ENCODE measurements at places on chromosomes 6 and 20.

DNA sequence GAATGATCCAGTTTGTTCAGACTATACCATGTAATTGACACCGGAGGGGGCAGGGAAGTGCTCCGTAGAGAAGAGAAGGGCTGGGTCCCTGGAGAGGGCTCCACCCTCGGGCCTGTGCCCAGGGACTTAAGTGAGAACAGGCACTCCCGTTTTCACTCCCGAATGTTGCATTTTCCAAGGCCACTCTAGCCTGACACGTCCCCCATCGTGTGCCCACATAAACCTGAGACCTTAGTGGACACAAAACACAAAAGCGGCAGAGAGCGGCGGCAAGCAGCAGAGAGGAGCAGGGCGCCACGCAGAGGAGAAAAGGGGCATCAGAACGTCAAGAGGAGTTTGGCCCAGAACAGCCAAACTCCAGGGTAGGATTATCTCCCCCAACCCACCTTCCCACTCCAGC lies 1405.1 kb downstream of the GRIK2 start:
- DNase-seq = no peak

DNA sequence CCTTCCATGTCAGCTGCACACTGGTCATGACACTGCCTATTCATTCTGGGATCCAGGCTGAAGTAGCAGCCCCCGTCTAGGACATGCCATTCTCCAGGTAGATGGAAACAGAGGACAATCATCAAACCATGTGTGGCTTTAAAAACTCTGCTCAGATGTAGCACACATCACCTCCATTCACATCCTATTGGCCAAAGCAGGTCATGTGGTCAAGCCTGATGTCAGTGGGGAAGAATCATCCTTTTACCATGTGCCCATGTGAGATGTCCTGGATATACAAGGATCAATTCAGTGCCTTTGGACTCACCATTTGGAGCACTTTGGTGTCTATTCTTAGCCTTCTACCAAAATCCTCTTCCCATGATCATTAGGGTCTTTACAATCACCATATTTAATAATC lies 99.5 kb downstream of the CDC5L start:
- DNase-seq = no peak

DNA sequence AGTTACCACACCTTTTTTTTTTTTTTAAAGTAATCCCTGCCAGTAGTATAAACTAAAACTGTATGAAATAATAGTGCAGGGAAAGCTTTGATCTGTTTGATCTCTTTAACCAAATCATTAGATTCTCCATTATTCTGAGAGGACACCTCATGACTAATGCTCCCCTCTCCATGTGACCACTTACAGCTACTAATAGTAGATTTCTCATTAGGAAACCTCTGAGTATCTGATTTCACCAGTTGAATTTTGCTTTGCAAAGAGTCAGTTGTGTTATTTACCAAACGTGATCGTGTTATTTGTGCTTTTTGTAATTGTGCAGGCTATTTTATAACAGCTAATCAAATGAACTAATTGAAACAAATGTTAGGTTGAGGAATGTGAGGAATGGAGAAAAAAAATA lies 12.5 kb downstream of the CASP8AP2 start:
- no peak for DNase-seq

- DNase-seq = no peak
Observed at GRCh38 chr6:115004204-115004603, 661.4 kb upstream of the HS3ST5 start.

DNA sequence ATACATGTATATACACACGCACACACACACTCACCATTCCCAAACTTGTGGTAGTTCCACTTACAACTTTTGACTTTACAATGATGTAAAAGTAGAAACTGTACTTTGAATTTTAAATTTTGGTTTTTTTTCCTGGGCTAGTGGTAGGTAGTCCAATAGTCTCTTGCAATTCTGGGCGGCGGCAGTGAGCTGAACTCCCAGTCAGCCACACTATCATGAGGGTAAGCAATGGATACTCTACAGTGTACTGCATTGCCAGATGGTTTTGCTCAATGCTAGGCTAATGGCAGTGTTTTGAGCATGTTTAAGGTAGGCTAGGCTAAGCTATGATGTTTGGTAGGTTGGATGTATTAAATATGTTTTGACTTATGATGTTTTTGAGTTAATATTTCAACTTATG lies 136.2 kb upstream of the GPR6 start:
- no peak for DNase-seq

DNA sequence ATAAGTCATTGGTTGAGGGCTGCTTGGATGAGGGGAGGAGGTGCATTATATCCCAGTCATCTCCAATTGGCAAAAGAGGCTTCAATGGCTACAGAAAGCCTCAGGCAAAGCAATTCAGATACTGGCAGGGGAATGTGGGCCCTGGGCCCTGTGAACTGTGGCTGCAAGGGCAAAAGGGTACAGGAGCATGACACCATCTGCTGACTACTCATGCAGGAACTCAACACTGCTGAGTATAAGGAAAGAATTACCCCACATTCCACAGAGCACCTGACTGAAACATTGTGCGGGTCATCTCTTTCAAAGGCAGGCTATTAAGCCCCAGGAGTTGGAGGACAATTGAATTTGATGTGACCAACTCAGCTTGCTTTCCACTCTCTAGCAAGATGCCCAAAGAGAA lies 92.1 kb upstream of the SPTLC3 start:
- DNase-seq = no peak

GRCh38 chr6:45714741-45715507 lies 300.7 kb downstream of the CLIC5 start:
- peak; percentile 25 for DNase-seq

GRCh38 chr6:116408491-116408890 lies 37.7 kb downstream of the DSE start:
- no peak for DNase-seq

DNA sequence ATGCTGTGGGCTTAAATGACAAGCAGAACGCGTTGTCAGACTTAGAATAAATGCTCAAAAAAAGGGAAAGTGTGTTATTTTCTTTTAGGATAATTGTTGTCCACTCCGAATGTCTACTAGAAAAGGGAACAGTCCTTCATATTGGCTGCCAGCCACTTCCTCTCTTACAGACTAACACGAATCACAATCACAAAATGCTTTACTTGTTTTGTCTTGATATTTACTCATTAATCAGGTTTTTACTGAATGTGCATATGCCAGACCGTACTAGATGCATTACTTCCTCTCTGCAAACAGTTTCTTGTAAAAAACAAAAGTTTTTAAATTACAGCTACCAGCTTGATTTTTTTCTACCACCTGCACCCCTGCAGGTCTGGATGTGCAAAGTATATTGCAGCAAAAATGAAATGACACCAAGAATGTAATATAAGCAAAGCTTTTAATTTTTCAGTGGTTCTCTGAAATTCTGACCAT lies 821 bp downstream of the DHX35 start:
- no peak for DNase-seq

DNA sequence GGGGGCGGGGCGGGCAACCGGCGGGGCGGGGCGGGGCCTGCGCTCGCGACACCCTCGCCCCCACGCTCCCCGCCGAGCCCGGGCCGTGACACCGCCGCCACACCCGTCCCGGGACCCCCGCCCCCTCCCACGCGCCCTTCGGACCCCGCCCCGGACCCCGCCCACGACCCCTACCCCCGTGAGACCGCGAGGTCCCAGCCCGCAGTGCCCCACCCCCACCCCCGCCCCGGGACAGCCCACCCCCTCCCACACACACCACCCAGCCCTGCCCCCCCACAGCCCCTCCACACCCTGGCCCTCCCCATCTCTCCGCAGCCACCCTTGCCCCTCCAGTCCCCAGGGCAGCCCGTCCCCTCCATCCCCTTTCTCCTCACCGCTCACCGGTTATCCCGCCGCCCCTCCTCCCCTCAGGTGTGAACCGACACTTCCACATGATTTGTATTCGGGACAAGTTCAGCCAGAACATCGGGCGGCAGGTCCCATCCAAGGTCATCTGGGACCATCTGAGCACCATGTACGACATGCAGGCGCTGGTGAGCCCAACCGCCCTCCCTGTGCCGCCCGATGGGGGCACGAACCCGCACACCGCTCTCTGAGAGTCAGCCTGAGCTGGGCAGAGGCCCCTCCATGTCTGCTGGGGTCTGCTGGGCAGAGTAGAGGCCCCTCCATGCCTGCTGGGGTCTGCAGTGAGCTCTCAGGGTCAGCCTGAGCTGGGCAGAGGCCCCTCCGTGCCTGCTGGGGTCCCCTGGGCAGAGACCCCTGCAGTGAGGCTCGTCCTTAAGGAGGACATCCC lies 622 bp downstream of the MRGBP start:
- DNase-seq = no peak

DNA sequence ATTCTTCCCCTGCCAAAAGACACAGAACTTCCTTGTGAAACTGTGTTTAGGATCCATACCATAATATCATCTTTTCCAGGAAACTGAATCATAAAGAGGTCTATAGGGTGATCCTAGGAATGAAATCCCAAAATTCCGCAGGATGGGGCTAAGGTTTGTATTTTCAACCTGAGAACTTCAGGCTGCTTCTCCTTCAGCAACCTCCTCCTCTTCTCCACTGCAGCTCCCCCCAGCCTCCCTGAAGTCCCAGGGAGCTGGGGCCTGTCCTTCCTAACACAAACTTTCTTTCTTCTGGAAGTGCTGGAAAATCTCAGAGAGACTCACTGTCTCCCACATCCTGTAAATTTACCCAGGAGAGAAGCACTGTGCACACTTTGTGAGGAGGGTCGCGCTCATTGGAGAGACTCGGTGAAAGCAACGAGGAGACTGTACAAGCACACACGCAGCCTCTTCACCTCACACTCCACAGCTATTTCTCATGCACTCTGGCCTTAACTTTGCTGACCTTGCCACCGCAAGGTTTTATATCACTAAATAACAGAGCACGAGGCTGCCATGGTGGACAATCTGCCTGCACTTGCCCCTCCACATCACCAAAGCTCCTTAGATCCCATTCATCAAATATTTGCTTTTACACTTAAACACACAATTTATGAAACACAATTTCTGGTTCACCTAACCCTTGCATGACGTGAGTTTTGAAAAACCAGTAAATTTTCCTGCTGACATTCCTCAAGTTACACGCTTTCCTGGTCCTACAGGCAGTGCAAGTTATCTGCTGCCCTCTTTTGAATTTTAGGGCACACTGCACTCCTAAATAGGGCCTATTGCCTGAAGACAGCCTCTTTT lies 14.3 kb downstream of the ID4 start:
- no peak for DNase-seq

- DNase-seq = no peak
Observed at GRCh38 chr20:23856736-23857135, 22.8 kb downstream of the CST5 start.

- no peak for DNase-seq
Observed at GRCh38 chr20:16387666-16388065, 185.6 kb downstream of the KIF16B start.

DNA sequence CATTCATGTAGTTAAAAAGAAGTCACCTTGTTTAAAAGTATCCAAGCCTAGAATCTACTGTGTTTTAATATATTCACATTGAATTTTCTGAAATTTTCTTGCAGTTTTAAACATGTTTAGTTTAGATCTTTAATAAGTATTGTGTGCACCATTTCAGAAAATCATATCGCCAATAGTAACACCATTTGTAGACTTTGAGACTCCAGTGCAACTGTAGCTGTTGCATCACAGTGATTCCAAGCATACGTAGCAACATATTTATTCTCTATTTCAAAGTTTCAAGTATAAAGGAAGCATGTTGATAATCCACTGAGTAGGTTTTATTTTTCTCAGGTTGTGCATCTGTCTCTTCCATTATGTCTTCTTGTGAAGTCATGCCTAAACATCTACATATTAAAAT lies 46.4 kb downstream of the HMGN3 start:
- no peak for DNase-seq

- DNase-seq = no peak
Observed at GRCh38 chr6:157236040-157236725, 87.1 kb downstream of the TMEM242 start.

- no peak for DNase-seq
Observed at GRCh38 chr6:43386492-43386891, 17.0 kb upstream of the ZNF318 start.

DNA sequence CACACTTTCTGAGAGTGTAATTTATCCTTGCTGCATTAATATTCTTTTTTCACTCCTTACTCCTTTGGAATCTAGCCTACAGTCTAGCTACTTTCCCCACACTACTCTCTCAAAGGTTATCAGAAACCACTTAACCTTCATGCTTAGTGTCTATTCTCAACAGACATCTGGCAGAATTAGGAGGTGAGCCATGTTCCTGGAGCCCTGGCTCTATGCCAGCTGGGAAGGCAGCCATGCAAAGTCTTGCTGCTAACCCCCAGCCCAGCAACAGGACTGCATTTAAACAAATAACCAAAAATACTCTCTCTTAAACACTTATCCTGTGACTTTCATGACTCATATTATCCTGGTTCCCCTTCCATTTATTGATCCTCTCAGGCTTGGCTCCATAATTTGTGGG lies 260.2 kb downstream of the BCKDHB start:
- DNase-seq = no peak

DNA sequence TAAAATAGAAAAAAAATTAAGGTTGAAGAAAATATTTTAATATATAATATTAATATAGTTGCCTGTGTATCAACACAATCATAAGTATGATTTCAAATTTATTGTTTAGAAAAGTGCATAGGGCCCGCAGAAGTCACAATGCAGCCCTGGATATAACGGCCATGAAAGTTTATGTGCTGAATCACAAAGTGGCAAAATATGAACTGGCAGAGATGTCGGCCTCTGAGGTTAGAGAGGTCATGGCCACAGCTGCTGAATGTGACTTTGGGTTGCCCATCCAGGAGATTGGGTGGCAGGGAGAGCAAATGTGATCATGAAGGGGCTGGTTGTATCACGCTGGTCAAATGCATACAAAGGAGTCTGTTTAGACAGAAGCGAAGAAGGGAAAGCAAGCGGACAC lies 35.7 kb downstream of the COL11A2 start:
- DNase-seq = no peak

GRCh38 chr6:26240157-26241032 lies 124.6 kb upstream of the BTN3A2 start:
- no peak for DNase-seq

GRCh38 chr6:12709116-12709515 lies 7.5 kb upstream of the PHACTR1 start:
- no peak for DNase-seq

DNA sequence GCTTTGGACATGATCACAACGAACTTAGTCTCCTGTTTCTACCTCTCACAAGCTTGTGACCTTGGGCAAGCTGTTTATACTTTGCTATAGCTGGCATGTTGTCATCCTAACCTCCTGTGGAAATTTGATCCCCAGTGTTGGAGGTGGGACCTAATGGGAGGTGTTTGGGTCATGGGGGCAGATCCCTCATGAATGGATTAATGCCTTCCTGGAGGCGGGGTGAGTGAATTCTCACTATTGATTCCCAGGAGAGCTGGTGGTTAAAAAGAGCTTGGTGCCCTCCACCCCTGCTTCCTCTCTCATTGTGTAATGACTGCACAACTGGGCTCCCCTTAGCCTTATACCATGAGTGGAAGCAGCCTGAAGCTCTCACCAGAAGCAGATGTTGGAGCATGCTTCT lies 228.9 kb downstream of the HIVEP2 start:
- no peak for DNase-seq

- DNase-seq = no peak
Observed at GRCh38 chr20:38927902-38928578, 1.8 kb downstream of the FAM83D start.
